Natural killer cell (primary cell): ENCODE measurements at places on chromosomes 6 and 20. TPM values are rescaled to one million over a fixed set of nuclear protein-coding genes. Genes with fewer than 3 reads are reported as not detected.

- peak; percentile 53 for DNase-seq
Measured at GRCh38 chr6:116136933-116137340, 11.0 kb upstream of the COL10A1 start.

Gene SAPCD1
- total RNA-seq: 6.9 TPM

GRCh38 chr20:47775841-47776240, 9.4 kb downstream of the SULF2 start:
- no peak for DNase-seq

Gene SAMD5
- total RNA-seq: not detected

DNA sequence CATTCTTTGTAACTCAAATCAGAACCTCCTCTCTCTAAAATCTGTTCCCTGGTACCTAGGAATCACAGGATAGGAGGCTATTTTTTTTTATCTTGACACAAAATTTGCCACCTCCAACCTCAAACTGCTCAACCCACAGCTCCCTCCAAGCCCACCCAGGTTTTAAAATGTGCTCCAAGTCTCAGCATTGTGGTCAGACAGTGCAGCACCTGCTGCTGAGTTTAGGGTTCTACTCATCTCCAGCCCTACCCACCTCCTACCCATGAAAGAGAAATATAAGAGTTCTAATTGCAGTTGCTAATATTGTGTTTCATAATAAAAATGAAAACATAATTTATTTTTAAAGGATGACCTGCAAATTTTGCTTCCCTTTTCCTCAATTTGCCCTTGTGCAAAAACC, 496.5 kb downstream of the MAFB start:
- DNase-seq: no peak

Gene ZKSCAN8
- 39.2 TPM for total RNA-seq

Gene GJA1
- total RNA-seq: not detected

DNA sequence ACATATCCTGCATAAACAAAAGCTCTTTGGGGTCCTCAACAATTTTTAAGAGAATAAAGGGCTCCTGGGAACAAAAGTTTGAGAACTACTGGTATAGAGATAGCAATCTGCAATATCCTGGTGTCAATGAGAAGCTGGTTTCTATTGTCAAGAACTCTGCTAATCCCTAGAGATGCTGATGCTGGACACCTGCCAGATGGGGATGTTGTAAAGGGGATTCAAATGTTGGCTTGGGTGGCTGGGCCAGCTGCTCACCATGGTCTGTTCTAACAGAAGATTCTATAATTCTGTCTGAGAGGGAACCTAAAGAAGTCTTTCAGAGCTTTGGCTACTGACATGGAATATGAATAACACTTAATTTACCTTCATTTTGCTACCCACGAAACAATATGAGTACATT, 137.8 kb downstream of the BTBD9 start:
- no peak for DNase-seq

GRCh38 chr6:43941174-43941573, 171.2 kb downstream of the VEGFA start:
- no peak for DNase-seq

GRCh38 chr20:54179946-54180345, 6.2 kb upstream of the CYP24A1 start:
- DNase-seq: no peak

Gene SMIM8
- total RNA-seq: 9.5 TPM

Gene DAAM2
- not detected for total RNA-seq

DNA sequence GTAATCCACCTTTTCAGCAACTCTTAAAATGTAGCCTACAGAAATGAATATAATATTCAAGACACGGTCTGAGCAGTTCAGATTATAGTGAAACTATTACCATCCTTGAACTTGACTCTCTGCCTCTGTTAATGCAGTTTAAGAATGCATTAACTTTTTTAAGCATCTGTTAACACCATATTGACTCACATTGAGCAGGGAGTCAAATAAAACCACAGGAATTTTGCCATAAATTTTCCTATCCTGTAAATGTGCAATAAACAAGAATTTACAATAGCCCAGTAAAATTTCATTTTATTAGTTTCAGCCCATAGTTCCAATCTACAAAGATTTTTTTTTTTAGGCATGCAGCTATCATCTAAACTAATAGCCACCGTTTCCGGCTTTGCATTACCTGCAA, 239.2 kb upstream of the DEFB112 start:
- DNase-seq: no peak

DNA sequence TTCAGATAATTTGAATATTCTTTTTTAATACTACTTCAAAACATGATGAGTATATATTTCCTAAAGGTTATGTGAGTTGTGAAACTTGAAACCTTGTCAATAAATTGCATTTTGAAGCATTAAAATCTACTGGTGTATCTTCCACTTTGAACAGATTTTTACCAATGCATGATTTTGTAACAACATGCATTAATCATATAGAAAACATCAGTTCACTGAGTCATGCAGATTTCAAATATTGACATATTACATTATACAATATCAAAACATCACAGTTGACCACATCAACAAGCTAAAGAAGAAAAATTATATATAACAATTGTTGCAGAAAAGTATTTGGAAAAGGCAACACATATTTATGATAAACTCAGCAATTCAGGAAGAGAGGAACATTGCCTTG, 158.1 kb downstream of the WDR27 start:
- no peak for DNase-seq

DNA sequence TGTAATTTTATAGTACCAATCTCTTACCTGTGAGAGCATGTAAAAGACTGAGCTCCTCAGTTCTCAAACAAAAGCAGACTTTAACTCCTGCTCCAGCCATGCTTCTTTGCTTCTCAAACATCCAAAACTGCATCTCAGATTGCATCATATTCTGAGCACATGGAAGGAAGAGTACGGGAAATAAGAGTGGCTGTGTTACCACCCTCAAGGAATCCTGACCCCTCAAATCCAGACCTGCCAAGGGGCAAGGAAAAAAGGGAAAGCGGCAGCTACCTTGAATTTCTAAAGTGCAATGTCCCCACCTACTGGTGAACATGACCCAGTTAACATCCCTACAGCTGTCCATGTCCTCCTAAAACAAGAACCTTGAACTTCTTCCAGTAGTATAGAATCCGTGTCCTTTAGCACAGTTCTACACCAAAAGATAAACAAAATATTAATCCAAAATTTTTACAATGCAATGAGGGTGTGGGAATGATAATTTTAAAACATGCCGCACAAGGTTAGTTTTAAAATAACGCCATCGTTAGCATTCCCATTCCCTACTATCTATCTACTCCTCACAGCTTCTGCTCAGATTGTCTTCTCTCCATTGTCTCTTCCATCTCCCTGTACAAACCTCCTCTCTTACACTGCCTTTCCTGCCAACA, 34.1 kb upstream of the HLA-DQB1 start:
- DNase-seq: no peak

Gene SAYSD1
- 13.1 TPM for total RNA-seq

Gene MOG
- not detected for total RNA-seq

- no peak for DNase-seq
Measured at GRCh38 chr6:20805021-20805420, 270.8 kb downstream of the CDKAL1 start.

DNA sequence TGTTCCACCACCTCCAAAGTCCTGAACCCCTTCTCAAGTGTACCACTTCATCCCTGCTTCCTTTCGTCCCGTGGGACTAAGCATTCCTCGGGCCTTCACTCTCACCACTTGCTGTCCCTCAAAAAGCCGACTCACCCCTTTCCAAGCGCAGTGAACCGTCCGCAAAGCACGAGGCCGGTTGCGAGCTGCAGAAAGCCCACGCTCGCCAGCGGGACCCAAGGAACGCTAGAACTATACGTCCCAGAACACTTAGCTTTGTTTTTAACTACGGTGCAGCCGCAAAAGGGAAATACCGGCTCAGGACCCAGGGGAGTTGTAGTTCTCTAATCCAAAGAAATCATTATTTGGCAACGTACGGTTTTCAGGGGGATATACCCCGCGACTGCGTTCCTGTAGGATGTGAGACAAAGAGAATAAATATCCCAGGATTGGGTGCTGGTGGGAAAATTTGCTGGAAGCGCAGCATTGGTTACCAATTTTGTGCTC, 416 bp upstream of the POLR1H start:
- DNase-seq: no peak

Gene DNPH1
- total RNA-seq: 6.1 TPM

Gene PHF1
- 322 TPM for total RNA-seq

DNA sequence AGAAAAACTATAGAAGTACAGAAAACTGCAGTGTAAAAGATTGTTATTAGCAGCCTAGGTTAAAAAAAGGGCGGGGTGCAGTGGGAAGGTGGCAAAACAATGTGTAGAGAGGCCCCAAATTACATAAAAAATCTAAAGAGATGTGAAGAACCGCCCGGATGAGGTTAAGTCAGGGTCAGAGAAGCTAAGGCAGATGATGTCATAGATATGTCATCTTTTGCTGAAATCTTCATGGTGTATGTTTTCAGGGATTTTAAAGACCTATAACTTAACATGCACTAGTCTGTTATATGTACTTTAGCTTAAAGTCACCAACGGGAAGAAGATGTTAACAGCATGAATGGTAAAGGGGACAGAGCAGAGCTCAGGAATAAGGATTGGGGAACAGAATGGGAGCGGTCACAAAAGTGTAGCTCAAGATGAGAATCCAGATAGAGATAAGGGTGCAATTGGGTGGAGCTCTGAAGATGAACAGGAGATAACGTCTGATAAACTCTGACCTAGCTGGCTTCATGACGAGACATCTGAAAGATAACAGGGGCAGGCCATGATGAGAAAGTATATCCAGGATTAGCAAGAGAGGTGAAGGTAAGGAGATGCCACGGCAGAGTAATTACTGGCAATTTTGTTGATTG, 83.4 kb downstream of the TFAP2A start:
- no peak for DNase-seq

Gene MCM9
- total RNA-seq: 52.5 TPM

Gene MMS22L
- 11.7 TPM for total RNA-seq

Gene STMND1
- total RNA-seq: not detected

DNA sequence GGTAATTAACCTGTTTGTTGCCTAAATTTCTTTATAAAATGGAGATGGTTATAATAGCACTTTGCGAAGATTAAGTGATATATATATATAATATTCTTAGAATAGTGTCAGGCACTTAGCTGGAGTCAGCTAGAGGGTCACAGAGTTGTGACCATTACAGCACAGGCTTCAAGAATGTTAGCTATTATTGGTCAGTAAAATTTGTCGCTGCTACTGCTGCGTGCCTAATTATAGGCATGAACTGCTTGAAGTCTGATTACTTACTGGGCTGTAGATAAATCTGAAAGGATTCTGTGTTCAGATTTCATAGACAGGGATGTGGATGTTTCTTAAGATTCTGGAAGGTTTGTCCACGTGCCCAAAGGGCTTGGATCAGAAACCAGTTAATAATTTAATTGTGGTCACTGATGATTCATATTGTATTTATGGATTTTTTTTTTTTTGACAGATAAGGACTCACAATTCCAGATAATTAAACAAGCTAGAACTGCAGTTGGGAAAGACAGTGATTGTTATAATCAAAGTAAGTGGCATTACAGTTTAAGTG, 4.7 kb downstream of the SNRNP48 start:
- no peak for DNase-seq

DNA sequence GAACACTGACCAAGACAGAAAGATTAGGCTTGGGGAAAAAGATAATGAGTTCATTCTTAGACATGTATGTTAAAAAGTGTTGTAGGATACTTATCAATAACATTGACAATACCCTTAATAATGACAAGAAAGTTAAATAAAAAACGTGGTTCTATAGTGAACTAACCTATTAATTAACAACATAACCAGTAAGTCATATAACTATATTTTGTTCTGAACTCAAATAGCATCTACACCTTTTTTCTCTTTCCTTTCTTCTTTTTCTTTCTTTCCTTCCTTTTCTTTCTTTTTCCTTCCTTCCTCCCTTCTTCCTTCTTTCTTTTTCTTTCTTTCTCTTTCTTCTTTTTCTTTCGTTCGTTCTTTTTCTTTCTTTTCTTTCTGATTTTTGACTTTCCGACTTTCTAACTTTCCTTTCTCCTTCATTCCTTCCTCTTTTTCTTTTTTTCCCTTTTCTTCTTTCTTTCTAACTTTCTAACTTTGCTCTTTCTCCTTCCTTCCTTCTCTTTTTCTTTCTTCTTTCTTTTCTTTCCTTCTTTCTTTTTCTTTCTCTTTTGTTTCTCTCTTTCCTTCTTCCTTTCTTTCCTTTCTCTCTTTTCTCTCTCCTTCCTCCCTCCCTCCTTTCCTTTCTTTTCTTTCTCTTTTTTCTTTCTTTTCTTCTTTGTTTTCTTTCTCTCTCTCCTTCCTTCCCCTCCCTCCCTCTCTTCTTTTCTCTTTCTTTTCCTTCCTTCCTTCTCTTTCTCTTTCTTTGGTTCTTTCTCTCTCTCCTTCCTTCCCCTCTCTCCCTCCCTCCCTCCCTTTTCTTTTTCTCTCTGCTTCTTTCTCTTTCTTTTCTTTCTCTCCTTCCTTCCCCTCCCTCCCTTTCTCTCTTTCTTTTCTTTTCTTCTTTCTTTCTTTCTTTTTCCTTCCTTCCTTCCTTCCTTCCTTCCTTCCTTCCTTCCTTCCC, 24.6 kb downstream of the PRSS35 start:
- no peak for DNase-seq

DNA sequence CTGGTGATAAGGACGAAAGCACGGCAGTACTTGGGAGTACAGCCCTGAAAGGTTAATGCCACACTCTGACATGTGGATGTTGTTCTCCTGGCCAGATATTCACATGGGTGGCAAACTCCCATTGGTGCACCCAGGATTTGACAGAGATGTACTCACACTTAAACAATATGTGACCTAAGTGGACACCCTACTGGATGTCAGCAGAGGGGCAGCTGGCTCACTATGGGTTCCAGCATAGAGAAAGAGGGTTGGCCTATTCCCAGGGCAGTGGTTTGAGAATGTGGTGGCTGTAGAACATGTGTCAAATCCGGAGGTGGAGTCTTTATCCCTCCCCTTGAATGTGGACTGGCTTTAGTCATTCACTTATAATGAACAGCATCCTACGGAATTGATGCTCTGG, 333.2 kb downstream of the DHX35 start:
- no peak for DNase-seq

Gene PRDM1
- total RNA-seq: 165 TPM

Gene HUS1B
- total RNA-seq: 2.8 TPM

Gene NKAPL
- total RNA-seq: 0.36 TPM

GRCh38 chr6:112504621-112505020, 157.5 kb downstream of the RFPL4B start:
- DNase-seq: no peak

Gene CAP2
- not detected for total RNA-seq

- DNase-seq: no peak
Measured at GRCh38 chr6:140174524-140174923, 800.1 kb upstream of the CITED2 start.
